Stimulated activated CD4-positive, alpha-beta T cell treated with anti-CD3 and anti-CD28 coated beads, Interleukin-12 subunit alpha, Interleukin-12 subunit beta, amount 100 ng/mL, for 24 hours (primary cell): ENCODE measurements at places on chromosomes 1 and 21.

GRCh38 chr1:53398091-53398490 lies 61.1 kb upstream of the DMRTB1 start:
- no peak for DNase-seq

DNA sequence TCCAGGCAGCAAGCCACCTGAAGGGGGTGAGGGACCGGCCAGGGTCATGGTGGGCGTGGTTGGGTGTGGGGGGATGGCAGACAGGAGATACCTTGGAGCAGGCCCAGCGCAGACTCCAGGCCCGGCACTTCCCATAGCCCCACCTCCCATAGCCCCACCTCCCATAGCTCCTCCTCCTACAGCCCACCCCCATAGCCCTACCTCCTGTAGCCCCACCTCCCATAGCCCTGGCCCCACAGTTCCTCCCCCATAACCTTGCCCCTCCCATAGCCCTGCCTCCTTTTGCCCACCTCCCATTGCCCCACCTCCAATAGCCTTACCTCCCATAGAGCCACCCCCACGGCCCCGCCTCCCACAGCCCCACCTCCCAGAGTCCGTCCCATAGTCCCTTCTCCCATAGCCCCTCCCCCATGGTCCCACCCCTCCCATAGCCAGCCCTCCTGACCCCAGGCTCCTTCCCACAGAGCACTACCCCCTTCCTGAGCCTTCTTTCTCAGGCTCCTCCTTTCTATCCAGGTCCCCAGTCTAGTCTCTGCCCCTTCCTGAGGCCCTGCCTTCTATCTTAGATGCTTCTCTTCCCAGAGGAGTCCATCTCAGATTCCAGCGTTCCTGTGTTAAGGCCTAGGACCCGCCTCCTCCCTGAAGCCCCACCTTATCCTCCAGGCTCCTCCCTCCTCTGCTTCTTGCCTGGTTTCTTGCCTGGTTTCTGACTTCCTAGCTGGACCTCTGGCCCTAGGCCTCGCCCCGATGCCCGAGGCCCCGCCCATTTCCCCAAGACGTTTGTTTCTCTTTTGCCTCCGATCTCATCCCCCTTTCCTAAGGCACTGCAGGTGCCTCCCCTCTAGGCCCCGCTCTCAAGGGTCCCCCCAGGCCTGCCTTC lies 46.8 kb downstream of the PTPRU start:
- peak; percentile 16 for DNase-seq

GRCh38 chr1:42941640-42942330 lies 16.9 kb downstream of the SLC2A1 start:
- DNase-seq = no peak

DNA sequence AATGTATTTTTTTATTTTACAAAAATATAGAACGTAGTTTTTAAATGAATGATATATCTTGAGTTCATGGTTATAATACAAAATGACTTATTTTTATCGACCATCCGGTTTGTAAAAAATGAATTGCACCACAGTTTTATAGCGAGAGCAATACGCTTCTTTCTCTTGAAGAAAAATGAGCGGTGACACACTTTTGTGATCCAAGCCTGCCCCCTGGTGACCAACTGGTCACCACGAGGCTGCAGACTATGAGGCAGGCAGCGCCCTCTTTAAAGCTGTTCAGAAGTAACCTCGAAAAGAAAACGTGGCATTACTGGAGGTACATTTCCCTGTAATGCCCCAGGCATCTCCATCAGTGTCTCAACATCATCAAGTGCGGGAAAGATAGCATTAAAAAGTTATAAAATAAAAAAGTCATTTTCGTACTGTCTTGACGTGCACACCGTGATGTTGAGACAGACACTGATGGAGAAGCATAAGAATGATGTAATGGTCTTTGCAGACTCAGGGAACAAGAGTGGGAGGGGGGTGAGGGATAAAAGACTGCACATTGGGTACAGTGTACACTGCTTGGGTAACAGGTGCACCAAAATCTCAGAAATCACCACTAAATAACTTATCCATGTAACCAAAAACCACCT lies 734.2 kb upstream of the ADAMTS5 start:
- peak; percentile 13 for DNase-seq

DNA sequence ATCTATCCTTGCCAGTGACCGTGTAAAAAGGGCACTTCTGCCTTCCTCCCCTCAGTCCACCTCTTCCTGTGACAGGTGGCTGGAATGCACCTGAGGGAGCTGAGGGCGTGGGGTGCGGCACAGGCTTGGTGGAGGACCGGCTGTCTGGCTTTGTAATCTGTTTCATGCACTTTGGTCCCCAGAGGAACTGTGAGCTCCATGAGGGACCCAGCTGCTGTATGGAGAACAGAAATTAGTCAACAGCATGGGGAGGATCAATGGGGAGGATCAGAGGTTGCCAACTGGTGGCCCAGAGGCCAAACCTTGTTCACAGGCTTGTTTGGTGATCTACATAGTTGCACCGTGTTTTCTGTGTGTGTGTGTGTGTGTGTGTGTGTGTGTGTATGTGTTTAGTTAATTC lies 19.0 kb upstream of the LUZP1 start:
- DNase-seq = no peak

DNA sequence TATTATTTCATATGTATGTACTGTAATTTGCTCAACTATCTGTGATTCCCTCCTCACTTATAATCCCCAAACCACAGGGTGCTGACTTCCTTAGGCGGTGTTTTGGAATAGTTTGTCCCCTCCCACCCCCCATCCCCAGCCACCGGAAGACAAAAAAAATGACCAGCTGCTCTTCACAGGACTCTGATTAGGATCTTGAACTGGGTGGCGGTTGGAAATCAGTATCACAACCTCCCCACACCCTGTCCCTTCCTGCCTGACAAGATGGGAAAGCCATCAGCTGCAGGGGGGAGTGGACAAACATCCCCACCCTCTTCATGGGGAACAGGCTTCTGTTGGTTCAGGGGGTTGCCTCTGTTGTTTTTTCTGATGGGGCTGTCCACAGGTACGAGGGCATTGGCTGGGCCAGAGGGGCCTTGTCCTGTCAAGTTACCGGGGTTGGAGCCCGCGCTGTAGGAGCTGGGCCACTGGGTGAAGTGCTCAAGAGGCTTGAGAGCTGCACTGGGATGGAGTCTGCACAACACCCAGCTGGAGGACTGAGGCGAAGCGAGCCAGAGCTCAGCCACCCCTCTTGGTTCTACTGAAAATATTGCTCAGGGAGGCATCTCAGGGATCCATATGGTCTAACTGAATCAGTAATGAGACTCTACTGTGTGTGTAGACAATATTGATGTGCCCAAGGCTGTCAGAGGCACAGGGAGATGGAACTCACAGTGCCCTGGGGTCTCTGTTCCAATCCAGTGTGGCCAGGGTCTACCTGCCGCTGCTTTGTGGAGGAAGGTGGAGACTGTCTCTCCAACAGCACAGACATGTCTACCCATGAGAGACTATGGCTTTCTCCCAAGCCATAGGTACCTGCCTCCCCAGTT lies 28.2 kb downstream of the NAV1 start:
- no peak for DNase-seq

DNA sequence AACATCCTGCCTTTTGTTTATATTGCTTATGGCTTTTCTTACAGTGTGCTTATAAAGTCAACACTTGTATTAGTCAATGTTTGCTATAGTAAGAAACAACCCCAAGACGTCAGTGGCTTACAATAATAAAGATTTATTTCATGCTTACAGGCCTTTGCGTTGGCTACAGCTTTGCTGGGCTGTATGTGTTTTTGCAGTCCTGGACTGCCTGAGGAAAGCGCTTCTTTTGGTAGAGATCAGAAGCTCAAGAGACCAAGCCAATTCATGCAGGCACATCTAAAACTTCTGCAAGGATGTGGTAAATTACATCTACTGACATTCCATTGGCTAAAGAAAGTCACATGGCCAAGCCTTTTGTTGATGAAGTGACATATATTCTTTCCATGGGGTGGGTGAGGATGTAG lies 17.5 kb upstream of the PRKAA2 start:
- no peak for DNase-seq

GRCh38 chr1:91752324-91752723 lies 133.6 kb downstream of the TGFBR3 start:
- no peak for DNase-seq

- no peak for DNase-seq
Measured at GRCh38 chr1:55575571-55576279, 360.6 kb upstream of the USP24 start.

- no peak for DNase-seq
Measured at GRCh38 chr1:9537863-9538668, 1.2 kb upstream of the SLC25A33 start.

- DNase-seq = no peak
Measured at GRCh38 chr1:99004861-99005442, at the start of gene PLPPR5. TSS of gene PLPPR5 (minus strand) at chr1:99004861. CDS start at chr1:99004671, 190 bp downstream.

GRCh38 chr1:190615818-190616217 lies 138.2 kb upstream of the BRINP3 start:
- no peak for DNase-seq

GRCh38 chr1:44853201-44853600 lies 10.1 kb upstream of the PTCH2 start:
- DNase-seq = no peak

- no peak for DNase-seq
Measured at GRCh38 chr1:101050869-101051268, 25.3 kb upstream of the DPH5 start.

GRCh38 chr1:202186327-202186726 lies 7.3 kb upstream of the LGR6 start:
- DNase-seq = no peak

DNA sequence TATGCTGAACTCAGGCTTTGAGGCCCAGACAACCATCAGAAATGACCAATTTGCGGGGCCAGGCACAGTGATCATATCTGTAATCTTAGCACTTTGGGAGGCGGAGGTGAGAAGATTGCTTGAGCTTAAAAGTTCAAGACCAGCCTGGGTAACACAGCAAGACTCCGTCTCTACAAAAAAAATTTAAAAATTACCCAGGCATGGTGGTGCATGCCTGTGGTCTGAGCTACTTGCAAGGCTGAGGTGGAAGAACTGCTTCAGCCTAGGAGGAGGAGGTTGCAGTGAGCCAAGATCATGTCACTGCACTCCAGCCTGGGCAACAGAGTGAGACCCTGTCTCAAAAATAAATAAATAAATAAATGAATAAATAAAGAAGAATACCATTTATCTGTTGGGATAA lies 156.5 kb downstream of the EIF4G3 start:
- DNase-seq = no peak

DNA sequence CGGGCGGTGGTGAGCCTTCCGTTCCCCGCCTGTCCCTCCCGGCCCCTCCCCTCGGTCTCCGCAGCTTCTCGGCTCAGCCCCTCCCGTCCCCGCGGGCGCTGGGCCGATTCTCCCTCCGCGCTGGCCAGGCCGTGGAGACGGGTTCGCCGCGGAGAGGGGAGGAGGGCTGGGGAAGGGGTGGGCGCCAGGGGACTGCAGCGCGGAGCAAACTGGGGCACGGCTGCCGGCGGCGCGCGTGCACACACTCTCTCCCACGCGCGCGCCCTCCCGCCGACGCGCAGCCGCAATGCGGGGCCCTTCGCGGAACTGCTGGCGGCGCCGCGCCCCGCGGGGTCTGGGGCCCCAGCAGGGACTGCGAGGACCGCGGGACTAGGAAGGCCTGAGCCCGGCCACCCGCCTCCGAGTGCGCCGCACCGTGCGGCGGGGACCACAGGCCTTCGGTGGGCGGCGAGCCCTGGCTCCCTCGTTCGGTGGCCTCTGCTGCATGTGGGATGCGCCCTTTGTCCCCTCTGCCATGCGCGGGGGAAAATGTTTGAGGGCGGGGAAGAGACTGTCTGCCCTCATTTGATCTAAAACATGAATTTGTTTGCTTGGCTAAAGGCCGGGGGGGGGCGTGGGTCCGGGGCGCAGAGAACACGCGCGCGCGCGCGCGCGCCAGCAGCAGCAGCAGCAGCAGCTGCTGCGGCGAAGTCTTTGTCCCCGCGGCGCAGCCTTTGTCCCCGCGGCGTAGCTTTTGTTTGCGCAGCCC lies 90.7 kb upstream of the VAMP3 start:
- peak; percentile 22 for DNase-seq

- no peak for DNase-seq
Measured at GRCh38 chr1:115714572-115715141, 53.9 kb downstream of the CASQ2 start.

DNA sequence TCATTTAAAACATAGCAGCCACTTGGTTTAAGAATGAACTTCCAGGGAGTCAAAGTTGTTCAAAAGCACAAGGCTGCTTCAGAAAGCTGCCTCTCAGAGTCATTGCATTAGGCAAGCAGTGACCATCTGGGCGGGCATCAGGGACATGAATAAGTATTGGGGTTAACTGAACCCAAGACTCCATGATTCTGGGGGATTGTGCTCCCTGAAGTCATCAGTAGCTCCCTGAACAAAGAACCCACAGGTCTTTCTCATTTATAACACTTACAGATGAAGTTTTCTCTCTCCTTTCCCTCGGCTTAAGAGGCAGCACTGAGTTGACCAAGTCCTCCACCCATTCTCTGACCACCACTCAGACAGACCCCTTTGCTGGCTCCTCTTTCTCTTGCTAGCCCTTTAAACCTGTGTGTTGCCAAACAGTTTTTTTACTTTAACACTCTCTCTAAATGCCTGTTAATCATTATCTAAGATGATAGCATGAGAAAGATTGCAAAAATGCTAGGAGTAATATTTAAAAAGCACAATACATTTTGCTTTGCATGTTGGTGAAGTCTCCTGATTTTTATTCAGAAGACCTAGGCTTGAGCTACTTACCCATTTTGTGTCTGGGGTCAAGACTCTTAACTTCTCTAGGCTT lies 77.0 kb upstream of the ARHGAP29 start:
- no peak for DNase-seq

GRCh38 chr1:55156093-55156492 lies 59.1 kb downstream of the USP24 start:
- DNase-seq = no peak

GRCh38 chr1:118338936-118339335 lies 153.9 kb upstream of the SPAG17 start:
- DNase-seq = no peak

DNA sequence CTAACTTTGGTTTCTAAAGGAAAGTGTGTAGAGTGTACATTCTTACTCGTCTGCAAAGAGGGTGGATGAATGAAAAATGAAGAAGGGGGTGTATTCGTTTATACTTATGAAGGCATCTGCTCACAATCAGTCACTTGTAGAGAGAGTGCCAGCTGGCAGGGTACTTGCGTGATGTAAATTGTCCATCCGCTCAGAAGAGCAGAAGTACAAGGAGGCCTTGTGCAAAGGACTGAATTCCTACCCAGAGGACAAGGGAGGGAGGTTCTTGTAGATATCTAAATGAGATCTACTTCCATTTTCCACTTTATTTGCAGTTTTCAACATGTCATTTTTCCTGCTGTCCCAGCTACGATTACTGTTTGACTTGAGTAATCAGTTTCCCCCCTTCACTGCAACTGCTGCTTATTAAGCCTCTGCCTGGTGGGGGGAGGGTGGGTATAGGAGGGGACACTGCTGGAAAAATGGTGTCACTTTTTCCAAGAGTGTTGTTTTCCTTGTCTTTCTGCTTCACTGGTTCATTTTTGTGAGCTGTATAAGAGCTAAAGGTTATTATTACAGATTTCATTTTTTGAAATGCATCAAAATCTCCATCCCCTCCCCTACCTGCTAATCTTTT lies 67.3 kb downstream of the LAMC1 start:
- no peak for DNase-seq
